ENCODE measurements at places on chromosomes 13 and 19. TPM values are rescaled to one million over a fixed set of nuclear protein-coding genes. Genes with fewer than 3 reads are reported as not detected.

Gene TNFSF11
- total RNA-seq, result not detected

Gene ZNF665
- total RNA-seq, result 3.4 TPM

Gene NXNL1
- not detected for total RNA-seq

Gene CLEC11A
- total RNA-seq, result not detected

Gene C19orf18
- 1.5 TPM for total RNA-seq

Gene CAPS
- 7.2 TPM for total RNA-seq

Gene LRRC8E
- total RNA-seq, result 6.5 TPM

Gene TMEM272
- total RNA-seq, result not detected

Gene ZNF578
- total RNA-seq, result not detected

Gene BRME1
- 0.68 TPM for total RNA-seq

Gene FFAR2
- total RNA-seq, result not detected

Gene LAIR1
- not detected for total RNA-seq

Gene ZNF559
- total RNA-seq, result 5.5 TPM

Gene SBK2
- total RNA-seq, result 4.2 TPM

Gene EGLN2
- total RNA-seq, result 84.6 TPM

Gene OR1I1
- total RNA-seq, result not detected

Gene RTBDN
- total RNA-seq, result not detected

Gene ELANE
- not detected for total RNA-seq

Gene GFY
- not detected for total RNA-seq

Gene VRK3
- 33.0 TPM for total RNA-seq

Gene BEST2
- not detected for total RNA-seq

Gene IL4I1
- total RNA-seq, result 0.27 TPM

Gene RGL3
- total RNA-seq, result 3.6 TPM
